ENCODE measurements at places on chromosomes 6 and 20.
A peak's percentile ranks its signal among the peaks of the same experiment; 100 is the strongest.

DNA sequence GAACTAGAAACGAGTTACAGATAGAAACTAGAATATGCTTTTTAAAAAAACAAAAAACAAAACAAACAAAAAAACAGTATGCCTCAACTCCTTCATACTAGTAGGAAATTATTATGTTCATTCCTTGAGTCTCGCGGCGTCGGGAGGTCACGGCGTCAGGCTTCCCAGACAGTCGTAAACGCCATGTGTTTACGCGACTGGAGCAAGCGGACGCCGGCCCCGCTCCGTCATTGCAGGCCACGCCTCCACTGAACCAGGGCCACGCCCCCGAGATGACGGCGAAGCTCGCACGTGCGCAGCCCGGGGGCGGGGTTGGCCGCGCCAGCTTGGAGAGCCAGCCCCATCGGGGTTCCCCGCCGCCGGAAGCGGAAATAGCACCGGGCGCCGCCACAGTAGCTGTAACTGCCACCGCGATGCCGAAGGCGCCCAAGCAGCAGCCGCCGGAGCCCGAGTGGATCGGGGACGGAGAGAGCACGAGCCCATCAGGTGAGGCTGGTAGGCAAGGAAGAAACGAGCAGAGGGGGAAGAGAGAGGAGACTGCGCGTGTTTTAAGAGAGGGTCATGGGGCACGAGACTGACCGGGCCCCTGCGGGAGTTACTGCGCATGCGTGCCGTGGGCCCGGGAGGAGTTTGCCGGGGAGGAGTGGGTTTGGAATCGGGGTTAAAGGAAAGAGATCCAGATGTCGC is at the start of gene ABCF1:
Gene ABCF1 (plus strand): TSS at position 368 of the 687 bp plus-strand sequence. CDS start 46 bp downstream, at position 414.
- peak; percentile 100 for DNase-seq

GRCh38 chr6:64085126-64085525 is 449.5 kb downstream of the PHF3 start:
- no peak for DNase-seq

- no peak for DNase-seq
These were observed 11.3 kb upstream of the ABRACL start for GRCh38 chr6:139017227-139017626.

GRCh38 chr20:46743088-46743487 is 33.6 kb downstream of the SLC2A10 start:
- no peak for DNase-seq

DNA sequence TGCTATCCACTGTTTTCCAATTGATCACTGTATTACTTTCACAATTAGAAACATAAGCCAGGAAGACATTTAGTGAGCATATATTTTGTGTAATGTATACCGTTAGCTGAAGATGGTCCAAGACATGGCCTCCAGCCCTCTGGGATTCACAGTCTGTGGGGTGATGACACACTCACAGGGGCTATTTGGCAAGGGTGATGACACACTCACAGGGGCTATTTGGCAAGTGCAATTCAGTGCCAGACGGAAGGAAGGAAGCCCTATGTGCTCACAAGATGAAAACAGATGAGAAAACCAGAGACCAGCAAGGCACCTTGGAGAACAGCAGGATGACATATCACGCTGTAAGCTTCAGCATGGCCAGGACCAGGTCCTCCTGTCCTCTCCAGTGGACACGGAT is 183.7 kb downstream of the MBOAT1 start:
- DNase-seq = no peak

- no peak for DNase-seq
These were observed 67.5 kb upstream of the COL21A1 start for GRCh38 chr6:56314683-56315523.

GRCh38 chr6:23522792-23523547 is 603.0 kb upstream of the NRSN1 start:
- DNase-seq = no peak

GRCh38 chr6:158825951-158826306 is 6.8 kb upstream of the EZR start:
- DNase-seq = no peak

GRCh38 chr6:128235556-128235955 is 284.8 kb downstream of the PTPRK start:
- no peak for DNase-seq

DNA sequence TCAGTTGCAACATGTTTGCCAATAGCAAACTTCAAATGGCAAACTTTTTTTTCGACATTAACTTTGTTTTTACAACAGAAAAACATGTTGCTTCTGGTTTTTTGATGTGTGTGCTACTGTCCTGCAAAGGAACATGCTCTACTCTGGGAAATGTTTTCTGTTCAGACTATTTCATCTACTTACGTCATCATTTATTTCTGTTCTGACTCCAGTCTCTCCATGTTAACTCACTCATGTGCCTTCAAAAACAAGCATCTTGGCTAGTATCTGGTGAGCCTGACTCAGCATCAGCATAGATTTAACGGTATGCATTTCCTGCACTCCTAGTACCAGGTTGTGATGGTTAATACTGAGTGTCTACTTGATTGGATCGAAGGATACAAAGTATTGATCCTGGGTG is 36.1 kb upstream of the MAP7 start:
- no peak for DNase-seq

GRCh38 chr20:22663528-22664025 is 79.2 kb upstream of the FOXA2 start:
- no peak for DNase-seq

GRCh38 chr20:3698591-3699001 is 13.8 kb downstream of the SIGLEC1 start:
- DNase-seq = no peak

DNA sequence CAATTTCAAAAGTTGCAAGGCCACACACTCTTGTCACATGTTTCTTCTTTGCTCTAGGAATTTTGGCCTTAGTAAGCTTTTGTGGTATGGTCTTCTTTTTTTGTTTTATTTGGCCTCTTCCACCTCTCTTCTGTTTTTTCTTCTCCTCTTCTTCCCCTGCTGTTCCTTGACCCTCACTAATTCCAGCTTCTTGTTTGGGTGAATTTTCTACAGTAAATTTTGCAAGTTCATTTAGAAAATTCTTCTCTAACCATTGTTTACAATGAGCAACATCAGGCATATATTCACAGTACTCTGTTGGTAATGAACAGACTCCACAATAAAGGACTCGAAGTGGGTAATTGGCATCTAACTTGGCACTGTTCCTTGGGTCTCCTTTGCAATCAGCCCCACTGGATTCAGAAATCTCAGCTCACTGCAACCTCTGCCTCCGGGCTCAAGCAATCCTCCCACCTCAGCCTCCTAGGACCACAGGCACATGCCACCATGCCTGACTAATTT is 5.0 kb downstream of the ASIP start:
- DNase-seq = no peak

DNA sequence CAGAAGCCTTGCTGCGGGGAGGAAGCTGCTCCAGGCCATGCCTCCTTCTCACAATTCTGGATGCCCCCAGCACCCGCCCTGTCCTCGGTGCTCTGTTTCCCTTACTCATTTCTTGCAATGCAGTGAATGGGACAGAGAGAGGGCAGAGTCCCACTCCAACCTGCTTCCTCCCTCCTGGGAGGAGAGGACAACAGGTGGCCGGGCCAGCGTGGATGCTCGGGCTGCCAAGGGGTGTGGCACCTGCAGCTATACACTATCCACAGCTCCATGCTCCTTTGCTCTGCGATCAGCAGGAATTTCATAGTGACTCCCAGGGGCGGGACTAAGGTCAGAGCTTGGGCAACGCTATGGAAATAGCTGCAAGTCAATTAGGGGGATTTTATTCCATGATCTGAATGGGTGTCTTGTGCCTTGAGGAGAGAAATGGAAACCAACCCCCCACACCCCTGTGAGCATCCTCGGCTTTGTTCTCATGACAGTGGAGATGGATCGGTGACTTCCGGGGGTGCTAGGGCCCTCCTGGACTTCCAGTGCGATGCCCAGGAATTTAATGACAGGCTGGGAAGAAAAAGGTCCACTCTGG is 192.5 kb downstream of the MYLK4 start:
- DNase-seq = no peak
